ENCODE measurements at places on chromosomes 4 and X.

DNA sequence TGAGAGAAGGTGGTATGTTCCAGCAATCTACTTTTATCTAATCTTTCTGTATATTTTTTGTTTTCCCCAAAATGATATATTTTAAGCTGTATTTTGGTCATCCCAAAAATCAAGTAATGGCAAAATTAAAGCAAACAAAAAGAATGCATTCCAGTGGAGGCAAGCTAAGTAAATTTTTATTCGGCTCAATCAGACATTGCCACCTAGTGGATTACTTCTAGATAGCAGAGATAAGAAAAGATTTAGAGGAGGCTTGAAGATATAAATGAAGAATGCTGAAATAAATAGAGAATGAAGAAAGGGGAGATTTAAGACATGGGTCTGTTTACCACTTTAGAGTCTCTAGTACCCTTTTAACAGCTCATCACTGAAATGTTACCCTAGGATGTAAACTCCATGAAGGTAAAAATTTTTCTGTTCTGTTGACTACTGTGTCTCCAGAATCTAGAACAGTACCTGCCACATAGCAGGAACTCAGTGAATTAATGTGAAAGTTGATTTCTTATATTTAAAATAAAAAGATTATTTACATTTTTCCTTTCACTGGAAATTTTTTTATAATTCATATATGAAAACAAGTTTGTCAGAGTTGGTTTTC is 110.9 kb upstream of the ANK2 start:
- DNase-seq: peak; percentile 15

GRCh38 chrX:31334997-31335396 is 263.2 kb upstream of the FTHL17 start:
- DNase-seq: no peak

DNA sequence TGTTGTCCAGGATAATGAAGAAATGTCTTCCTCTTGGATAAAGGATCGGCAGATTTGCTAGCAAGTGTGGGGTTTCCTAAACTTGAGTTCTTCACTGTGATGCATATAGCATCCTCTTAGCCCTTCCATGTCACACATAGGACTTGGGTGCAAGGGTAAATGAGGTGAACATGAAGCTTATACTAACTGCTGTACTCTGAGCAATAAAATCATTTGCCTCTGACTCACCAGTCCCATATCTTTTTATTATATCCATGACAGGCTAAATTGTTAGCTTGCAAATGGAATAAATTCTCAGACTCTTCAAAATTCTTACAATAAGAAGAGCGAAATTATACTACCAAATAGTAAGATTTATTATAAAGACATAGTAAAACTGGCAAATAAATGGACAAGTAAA is 14.7 kb upstream of the TBC1D1 start:
- no peak for DNase-seq

DNA sequence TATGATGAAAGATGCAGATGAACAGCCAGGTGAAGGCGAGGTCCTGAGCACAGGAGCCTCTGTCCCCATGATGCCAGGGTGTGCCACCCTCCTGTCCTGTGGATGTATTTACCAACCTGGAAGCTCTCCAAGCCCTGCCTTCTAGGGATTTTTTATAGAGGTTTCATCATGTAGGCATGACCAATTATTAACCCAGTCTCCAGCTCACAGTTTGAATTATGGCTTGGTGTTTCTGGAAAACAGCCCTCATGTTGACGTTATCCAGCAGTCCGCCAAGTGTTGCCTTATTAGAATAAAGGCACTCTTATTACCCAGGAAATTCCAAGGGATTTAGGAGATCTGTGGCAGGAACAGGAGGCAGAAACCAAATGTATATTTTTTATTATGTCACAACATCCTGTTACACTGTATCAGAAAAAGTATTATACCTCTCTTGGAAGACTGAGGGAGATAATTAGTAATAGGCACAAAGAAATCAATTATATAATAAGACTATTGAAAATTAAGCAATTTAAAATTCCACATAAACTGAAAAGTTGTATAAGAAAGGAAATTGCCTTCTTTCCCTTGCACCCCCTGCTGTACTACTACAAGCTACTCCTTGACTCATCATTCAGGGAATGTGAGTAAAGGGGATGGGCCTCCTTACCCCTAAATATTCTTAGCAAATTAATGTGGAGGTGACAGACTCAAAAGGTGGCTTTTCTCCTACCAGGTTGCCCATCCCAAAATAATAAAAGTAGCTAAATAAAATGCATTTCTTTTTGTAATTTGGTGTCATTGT is 129.6 kb downstream of the ZNF330 start:
- DNase-seq: no peak

DNA sequence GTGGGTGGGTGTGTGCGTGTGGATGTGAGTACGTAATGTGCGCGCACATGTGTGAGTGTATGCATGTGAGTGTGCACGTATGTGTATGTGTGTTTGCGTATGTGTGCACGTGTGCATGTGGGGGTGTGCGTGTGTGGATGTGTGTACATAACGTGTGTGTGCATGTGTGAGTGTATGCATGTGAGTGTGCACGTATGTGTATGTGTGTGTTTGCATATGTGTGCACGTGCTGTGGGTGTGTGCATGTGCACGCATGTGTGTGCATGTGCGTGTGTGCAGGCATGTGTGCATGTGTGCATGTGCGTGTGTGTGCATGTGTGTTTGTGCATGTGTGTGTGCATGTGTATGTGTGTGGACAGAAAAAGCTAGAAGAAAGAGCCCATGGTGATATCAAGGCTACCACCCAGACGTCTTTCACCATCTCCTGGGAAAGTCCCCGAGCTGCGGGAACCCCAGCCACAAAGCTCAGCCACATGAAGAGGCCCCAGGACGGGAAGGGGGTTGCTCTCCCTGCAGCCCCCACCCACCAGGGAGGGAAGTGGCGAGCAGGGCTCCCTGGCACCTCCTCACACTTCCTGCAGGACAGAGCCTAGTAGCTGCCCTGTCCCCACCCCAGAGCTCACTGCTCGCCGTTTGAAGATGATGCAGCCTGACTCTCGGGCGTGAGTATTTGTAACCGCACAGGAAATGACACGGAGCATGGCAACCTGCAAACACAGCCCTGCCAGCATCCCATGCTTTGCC is 108.3 kb downstream of the DCTD start:
- DNase-seq: no peak

DNA sequence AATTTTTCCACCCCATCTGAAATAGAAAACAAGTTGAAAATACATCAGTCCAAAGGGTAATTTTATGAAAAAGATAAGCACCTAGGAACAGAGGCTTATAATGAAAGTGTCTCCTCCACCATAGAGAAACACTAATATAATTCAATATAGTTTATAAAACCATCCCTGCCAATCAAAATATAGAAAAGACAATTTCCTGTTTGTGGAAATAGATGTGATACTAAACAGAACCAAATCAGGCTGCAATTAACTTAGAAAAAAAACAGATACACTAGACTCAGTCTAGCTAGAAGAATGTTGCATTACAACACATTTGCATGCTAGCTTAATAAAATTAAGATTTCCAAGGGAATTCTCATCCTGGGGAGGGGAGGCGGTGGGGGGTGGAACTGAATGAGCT is 68.2 kb downstream of the ENOX2 start:
- no peak for DNase-seq

GRCh38 chrX:21940356-21940829 is at the start of gene SMS:
Gene SMS, plus strand, starts transcription at chrX:21940709. Its CDS starts 116 bp downstream, at chrX:21940825.
- peak; percentile 47 for DNase-seq

- DNase-seq: no peak
Observed at GRCh38 chr4:186221624-186222023, 5.7 kb upstream of the KLKB1 start.

DNA sequence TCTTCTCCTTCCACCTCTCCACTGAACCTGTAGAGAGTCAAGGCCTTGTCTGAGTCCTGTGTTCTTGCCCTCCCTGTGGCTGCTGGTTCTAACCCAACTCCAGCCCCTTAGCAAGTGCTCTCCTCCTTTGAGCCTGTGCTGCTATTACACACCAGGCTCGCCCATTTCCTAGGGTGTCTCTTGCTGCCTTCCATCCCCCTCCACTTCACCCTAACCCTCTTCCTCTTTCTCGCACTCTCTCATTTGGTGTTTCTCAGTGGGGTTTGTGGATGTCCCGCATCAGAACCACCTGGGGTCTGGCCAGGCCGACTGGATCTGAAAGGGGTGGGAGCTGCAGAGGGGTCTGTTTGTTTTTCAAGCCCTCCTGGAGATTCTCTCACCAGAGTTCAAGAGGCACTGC is 156.7 kb downstream of the SPRY1 start:
- DNase-seq: no peak

DNA sequence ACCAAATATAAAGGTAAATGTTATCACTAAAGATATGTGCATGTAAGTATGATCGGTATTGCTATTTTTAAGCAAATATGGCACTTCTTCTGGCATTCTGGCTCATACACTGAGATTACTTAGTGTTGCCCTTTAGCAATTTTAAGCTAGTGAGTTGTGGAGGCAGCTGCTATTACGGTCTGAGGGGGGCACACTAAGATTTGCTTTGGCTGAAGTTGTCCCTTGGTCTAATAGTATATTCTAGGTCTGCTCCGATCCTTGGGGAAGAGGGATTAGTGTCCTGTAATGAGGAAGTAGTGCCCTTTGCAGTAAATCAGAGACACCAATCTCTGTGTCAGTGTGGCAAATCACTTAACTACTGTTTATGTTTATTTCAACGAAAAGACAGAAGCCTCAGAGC is 196.5 kb upstream of the FTHL17 start:
- DNase-seq: no peak

GRCh38 chrX:116031331-116031730 is 139.2 kb upstream of the AGTR2 start:
- DNase-seq: no peak

GRCh38 chr4:68599150-68599549 is 23.0 kb upstream of the UGT2B17 start:
- no peak for DNase-seq

- DNase-seq: no peak
Observed at GRCh38 chr4:76943129-76943620, 6.4 kb upstream of the SEPTIN11 start.

DNA sequence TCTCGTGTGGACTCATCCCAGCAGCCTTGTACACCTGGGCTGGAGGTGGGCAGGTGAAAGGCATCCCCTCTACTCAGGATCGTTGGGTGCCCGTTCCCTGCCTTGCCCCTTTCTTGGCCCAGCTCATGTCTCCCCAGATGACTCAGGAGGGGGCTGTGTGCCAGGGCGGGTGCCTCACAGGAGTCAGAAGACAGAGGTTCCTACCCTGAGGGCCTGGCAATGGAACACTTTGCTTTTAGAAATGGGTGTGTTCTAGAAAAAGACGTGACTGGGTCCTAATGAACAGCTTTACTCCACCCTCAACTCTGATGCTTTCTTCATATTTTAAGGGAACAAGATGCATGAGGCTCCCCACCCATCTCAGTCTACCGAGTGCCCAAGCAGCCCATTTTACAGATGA is 22.5 kb upstream of the TRIM2 start:
- DNase-seq: no peak

DNA sequence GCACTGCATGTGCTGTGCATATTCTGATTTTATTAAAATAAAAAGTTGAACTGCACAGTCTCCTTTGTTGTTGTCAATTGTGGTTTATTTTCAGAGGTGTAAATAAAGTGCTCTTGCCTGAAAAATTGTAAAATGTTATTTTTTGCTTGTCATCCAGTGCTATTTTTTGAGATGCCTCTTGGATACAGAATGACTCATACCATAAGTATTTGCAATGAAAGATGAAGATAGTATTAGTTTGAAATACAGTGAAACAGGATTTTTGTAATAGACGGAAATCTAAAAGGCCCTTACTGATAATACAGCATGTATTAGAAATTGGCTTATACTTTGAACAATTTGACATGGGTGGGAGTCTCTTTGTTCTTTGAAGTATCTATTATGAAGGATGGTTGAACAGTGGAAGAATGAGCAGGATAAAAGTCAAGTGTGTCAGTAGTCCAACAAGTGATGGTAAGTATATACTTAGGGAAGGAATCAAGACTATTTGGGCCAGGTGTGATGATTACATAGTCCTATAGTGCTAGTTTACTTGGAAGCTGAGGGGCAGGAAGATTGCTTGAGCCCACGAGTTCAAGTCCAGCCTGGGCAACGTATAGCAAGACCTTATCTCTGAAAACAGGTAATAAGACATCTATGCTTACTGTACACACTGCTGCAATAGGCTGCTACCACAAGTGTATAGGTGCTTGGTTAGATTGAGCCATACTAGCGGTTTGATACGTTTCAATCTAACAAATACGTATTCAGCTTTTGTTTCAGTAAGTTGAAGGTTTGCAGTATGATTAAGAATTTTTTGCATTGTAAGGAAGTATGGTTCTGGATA is 16.4 kb downstream of the DDX3X start:
- no peak for DNase-seq

GRCh38 chr4:169756971-169757574 is 671 bp downstream of the HPF1 start:
- no peak for DNase-seq

GRCh38 chr4:89906777-89907521 is 12.3 kb downstream of the MMRN1 start:
- DNase-seq: no peak

- DNase-seq: no peak
Observed at GRCh38 chrX:139766545-139766983, 58.6 kb upstream of the MCF2 start.

- no peak for DNase-seq
Observed at GRCh38 chr4:48698029-48698971, 81.8 kb downstream of the FRYL start.

DNA sequence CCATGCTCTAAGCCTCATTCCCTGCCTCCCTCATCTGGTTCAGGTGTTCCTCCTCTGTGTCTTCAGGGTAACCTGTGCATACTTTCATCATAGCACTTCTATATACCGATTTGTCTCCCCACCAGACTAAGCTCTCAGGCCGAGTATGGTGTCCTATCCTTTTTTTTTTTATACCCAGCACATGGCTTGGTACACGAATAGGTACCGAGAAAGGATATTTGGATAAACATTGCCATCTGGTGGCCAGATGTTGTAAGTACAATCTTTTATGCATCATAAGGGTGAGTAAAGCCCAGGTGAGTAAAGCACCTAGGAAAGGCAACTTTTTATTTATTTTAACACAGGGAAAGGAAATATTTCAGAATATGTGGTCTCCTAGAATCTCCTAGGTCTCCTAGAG is 68.4 kb downstream of the MID2 start:
- DNase-seq: no peak
